ENCODE measurements at places on chromosomes 2 and 18.
A peak's percentile ranks its signal among the peaks of the same experiment; 100 is the strongest.

DNA sequence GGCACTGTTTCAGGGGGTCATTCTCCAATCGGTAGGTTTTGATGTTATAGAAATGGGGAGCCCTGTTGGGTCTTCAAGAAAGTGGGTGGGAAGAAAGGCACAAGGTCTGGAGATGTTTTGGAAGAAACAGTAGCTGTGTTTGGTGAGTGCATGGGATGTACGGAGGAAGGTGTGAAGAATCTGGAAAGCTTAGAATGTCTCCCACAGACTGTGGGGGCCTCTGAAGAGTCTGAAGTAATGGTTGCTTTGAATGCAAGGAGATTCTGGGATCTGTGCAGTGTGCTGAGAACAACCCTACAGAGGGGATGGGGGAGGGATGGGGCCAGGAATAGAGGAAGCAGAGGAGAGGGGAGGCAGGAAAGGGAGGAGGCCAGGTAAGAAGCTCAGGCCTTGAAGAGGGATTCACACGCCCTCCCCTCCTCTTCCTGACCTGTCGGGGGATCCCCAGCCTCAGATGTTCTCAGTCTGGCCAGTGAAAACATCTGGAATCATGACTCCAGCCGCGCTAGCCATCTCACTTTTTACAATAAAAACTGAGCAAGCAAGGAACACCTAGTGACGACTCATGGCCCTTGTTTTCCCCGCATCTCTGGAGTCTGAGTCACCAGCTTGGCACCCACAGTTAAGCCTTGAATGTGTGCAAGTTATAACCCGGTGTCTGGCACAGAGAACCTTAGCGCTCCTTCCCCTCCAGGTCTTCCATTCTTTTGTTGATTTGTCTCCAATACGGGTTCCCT, 74.2 kb downstream of the SH3BP4 start:
- H3K4me1 ChIP-seq = peaks cover 66% of the 10 kb centered on the region
- peaks cover 6% of the 10 kb centered on the region for H3K36me3 ChIP-seq
- no peaks in the 10 kb centered on the region for H3K27me3 ChIP-seq
- H3K4me3 ChIP-seq = no peak overlapping the region
- no peak overlapping the region for H3K27ac ChIP-seq
- no peak for DNase-seq

DNA sequence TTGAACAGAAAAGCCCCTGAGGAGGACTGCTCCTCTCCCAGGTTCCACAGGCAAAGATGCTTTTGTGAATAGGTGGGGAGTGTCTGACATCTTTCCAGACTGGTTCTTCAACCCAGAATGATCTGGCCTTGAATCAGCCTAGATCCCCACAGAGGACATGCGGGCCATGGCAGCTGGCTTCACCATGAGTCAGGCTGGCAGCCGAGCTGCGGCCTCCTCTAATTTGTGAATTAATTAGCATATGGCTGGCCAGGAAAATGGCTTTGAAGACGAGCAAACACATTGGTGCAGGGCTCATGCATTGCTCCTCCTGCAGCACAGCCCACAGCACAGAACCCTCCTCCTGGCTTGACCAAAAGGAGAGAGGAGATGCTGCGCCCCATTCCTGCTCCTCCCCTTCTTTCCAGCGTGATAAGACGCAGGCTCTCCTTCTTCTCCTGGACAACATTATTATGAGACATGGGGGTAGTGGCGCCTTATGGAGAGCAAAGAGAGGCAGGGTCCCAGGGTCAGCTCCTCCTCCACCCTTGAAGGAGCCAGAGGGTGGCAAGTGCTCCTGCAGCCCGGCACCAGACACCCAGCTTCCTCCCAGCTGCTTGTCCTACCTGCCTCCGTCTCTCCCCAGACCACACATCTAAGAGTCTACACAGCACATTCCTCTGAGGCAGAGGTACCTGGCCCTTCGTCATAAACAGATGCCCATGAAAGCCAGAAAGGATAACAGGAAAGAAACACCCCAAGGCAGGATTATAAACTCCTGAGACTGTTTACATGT, 66.7 kb downstream of the EDAR start:
- H3K27me3 ChIP-seq = no peaks in the 10 kb centered on the region
- no peak overlapping the region for H3K27ac ChIP-seq
- DNase-seq = no peak
- H3K4me3 ChIP-seq = no peak overlapping the region
- peaks cover 29% of the 10 kb centered on the region for H3K4me1 ChIP-seq

- no peaks in the 10 kb centered on the region for H3K27me3 ChIP-seq
- peaks cover 12% of the 10 kb centered on the region for H3K4me1 ChIP-seq
- DNase-seq = no peak
- no peak overlapping the region for H3K4me3 ChIP-seq
- no peak overlapping the region for H3K27ac ChIP-seq
These were observed 64.8 kb downstream of the BCL2L11 start for GRCh38 chr2:111185361-111186022.

DNA sequence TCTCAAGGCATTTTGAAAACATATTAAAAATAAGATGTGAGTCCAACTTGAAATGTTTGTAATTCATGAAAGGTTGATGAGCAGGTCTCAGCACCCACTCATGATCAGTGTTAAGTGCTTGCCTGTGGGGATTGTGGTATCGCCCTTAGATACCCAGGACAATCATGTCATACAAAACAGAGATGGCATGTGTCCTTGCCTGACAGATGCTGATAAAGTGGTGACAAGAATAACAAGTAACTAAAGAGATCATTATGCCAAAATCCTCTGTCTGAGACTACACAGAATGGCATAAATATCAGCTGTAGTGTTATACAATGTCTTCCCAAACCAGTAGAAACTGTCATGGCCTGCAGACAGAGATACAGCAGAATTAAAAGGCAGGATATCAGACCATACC, 930.3 kb downstream of the SUCLG1 start:
- H3K27me3 ChIP-seq = no peaks in the 10 kb centered on the region
- no peak overlapping the region for H3K27ac ChIP-seq
- H3K4me1 ChIP-seq = no peaks in the 10 kb centered on the region
- no peak overlapping the region for H3K4me3 ChIP-seq
- H3K36me3 ChIP-seq = no peaks in the 10 kb centered on the region
- no peak for DNase-seq

DNA sequence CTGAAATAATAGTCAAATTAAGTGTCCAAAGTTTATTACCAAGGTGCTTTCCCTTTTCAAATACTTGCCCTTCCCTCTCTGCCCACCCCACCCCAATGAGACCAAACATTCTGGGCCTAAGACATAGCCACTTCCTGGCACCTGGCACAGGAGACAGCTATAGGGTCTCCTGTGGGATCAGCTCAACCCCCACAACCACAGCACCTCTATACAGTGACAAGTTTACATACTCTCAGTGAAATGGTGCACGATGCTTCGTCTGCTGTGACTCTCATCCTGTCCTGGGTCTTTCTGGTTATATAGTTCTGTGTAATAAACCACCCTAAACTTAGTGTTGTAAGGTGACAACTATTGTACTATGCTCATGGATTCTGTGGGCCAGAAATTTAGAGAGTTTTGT, 466.2 kb downstream of the FBXO15 start:
- H3K27me3 ChIP-seq = no peaks in the 10 kb centered on the region
- H3K36me3 ChIP-seq = no peaks in the 10 kb centered on the region
- DNase-seq = no peak
- H3K4me1 ChIP-seq = no peaks in the 10 kb centered on the region
- no peak overlapping the region for H3K27ac ChIP-seq

GRCh38 chr2:8548619-8549150, 133.2 kb upstream of the ID2 start:
- no peak overlapping the region for H3K4me3 ChIP-seq
- no peak overlapping the region for H3K27ac ChIP-seq
- no peaks in the 10 kb centered on the region for H3K36me3 ChIP-seq
- no peaks in the 10 kb centered on the region for H3K27me3 ChIP-seq
- DNase-seq = no peak

DNA sequence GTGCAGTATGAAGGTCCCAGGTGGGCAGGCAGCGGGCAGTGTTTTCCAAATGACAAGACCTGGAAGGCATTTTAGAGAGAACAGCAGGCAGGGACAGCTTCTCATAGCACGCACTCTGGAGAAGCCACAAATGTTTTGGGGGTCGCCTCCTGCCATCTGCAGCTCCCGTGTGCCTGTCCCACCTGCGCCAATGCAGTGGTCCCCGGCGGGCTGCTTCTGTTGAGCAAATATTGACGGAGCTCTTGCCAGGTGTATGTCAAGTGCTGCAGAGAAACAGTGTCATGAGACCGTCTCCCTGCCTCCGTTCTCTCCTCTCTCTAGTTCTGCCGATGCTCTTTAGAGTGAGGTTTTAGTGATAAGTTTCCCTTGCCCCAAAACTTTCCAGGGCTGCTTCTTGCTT, 174.8 kb downstream of the LDLRAD4 start:
- H3K27ac ChIP-seq = no peak overlapping the region
- DNase-seq = no peak
- H3K36me3 ChIP-seq = peaks cover 18% of the 10 kb centered on the region
- no peaks in the 10 kb centered on the region for H3K27me3 ChIP-seq

- no peaks in the 10 kb centered on the region for H3K27me3 ChIP-seq
- H3K4me1 ChIP-seq = no peaks in the 10 kb centered on the region
- H3K36me3 ChIP-seq = no peaks in the 10 kb centered on the region
These were observed 208.5 kb upstream of the FIGN start for GRCh38 chr2:163944347-163944737.

DNA sequence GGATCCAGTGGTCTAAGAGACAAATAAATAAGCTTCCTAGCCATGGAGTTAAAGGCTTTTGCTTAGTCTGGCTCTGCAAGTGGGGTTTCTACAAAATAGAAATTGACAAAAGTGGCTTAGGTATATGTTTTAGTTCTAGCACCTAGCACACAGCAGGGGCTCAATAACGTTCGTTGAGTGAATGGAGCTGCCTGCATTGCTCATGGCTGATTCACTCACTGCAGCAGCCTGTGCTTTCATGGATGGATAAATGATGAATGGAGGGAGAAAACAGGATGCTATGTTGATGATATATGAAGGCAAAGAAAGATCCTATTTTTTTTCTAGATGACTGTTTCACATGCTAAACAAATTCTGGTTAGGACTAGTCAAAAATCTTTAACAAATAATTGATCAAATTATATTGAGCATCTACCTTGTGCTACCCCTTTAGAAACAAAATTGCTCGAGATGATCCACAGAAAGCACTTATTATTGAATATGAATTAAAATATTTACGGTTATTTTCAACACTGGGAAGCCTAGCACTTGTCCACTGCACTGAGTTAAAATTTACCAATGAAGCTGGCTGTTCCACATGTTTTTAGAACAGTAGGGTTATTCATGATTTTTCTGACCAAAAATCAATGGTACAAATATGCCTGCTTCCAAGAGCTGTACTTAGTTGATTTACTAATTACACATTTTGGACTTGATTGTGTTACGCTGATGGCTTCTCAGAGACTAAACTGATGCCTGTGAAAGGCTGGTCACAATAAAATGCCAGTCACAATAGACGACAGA, 39.6 kb downstream of the HDHD2 start:
- H3K4me3 ChIP-seq = no peak overlapping the region
- H3K27ac ChIP-seq = no peak overlapping the region
- peaks cover 6% of the 10 kb centered on the region for H3K4me1 ChIP-seq
- peaks cover 17% of the 10 kb centered on the region for H3K36me3 ChIP-seq

- H3K27me3 ChIP-seq = peaks cover 55% of the 10 kb centered on the region
- DNase-seq = peak; percentile 56
These were observed 919 bp upstream of the CYP1B1 start for GRCh38 chr2:38076710-38077430.

GRCh38 chr2:148751907-148752306, 107.4 kb downstream of the EPC2 start:
- H3K27ac ChIP-seq = no peak overlapping the region
- no peaks in the 10 kb centered on the region for H3K36me3 ChIP-seq
- no peak for DNase-seq

GRCh38 chr2:156474401-156474800, 38.2 kb downstream of the GPD2 start:
- no peaks in the 10 kb centered on the region for H3K36me3 ChIP-seq

DNA sequence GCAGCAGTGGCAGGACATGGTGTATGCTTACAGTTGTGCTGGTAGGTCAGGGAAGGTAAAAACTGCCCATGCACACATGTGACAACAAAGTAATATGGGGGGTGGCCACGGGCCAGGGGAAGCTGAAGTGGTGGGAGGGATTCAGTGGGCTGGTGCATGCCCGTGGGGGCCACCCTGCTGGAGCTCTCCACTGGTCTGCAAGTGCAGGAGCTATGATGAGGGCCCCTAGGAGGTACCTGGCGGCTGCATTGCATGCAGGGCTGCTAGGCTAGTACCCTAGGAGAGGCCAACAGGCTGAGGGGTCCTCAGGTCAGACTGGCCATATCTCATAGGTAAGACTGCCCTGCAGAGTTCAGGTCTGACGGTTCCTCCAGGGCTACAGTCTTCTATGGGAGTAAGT, 265.9 kb downstream of the NUP35 start:
- H3K4me3 ChIP-seq = no peak overlapping the region
- no peaks in the 10 kb centered on the region for H3K27me3 ChIP-seq
- no peaks in the 10 kb centered on the region for H3K36me3 ChIP-seq
- DNase-seq = no peak

GRCh38 chr2:119283873-119284331, 60.3 kb downstream of the STEAP3 start:
- no peak for DNase-seq
- H3K27me3 ChIP-seq = no peaks in the 10 kb centered on the region
- no peak overlapping the region for H3K4me3 ChIP-seq
- no peak overlapping the region for H3K27ac ChIP-seq

DNA sequence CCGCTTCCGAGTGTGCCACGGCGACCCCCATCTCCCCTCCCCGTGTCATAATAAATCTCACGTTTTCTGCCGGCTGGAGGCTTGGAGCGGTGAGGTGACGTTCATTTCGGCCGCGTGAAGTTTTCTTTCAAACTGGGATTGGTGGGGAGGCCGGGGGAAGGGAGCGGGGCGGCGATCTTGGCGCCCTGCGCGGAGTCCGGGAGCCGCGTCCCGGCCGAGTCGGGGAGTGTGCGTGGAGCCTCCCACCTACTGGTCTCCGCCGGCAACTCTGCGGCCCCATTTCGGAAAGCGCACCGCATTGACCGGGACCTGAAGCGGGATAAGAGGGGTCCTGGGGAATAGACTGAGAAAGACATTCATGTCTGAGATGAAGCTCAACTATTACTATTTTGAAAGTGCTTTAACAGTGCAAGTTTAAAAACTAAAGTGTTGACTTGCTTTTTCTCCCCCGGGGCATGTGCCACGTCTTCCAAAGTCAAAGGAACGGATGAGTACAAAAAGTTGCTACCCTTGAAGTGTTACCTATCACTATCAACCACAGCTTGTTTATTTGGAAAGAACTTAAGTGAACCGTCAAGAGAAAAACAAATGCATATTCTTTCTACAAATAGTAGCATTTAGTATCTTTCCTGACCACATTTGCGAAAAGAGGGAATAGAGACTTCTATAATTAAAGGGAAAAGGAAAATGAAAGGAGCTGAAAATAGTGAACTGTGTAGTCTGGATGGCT, 818 bp upstream of the IKZF2 start:
- peak; percentile 35 for DNase-seq
- H3K36me3 ChIP-seq = no peaks in the 10 kb centered on the region
- no peaks in the 10 kb centered on the region for H3K4me1 ChIP-seq
- no peaks in the 10 kb centered on the region for H3K27me3 ChIP-seq
- peak overlapping the region; percentile 70 for H3K4me3 ChIP-seq
